ENCODE measurements at places on chromosomes 1 and 21.

GRCh38 chr1:86704972-86705664 lies 742 bp downstream of the SH3GLB1 start:
- peak; percentile 64 for DNase-seq

DNA sequence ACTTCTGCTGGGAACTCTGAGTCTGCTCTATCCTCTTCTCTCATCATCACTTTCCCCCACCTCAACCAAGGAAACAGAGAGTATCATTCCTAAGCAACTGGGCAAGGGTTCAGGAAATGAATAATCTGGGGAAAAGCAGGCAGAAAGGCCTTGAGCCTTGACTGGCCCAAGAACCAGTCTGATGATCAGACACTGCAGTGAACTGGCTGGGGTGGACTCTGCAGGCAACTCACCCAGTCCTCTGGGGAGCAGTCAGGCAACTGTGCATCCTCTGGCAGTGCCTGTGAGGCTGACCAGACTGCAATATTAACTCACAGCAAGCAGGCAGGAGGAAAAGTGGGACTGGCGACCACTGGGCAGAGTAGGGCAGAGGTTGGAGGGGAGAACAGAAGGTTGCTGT lies 991 bp downstream of the ANKRD35 start:
- no peak for DNase-seq

- no peak for DNase-seq
These were observed 10.4 kb downstream of the LAMB3 start for GRCh38 chr1:209641832-209642172.

DNA sequence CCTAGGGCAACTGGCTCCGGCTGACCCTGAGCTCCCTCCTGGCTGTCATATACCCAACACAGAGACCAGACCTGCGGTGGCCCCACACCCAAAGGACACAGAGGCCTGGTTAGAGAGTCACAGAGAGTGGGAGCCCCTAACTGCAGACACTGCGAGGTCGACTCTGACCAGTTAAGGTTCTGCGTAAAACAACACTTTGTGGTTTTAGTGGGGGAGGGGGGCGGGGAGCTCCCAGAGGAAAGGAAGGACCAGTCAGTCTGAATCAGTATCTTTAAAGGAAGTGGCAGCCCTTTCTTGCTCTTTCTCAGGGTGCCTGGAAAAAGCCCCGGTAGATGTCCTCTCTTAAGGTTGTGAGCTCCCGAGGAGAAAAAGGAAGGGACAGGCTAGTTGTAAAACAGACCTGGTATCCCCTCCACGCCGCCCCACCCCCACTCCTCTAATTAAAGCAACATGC lies 2.4 kb downstream of the SSBP3 start:
- peak; percentile 59 for DNase-seq

- DNase-seq, result no peak
These were observed 254.9 kb upstream of the NRIP1 start for GRCh38 chr21:15319727-15320126.

- DNase-seq, result no peak
These were observed 6.3 kb downstream of the NGF start for GRCh38 chr1:115331558-115332331.

DNA sequence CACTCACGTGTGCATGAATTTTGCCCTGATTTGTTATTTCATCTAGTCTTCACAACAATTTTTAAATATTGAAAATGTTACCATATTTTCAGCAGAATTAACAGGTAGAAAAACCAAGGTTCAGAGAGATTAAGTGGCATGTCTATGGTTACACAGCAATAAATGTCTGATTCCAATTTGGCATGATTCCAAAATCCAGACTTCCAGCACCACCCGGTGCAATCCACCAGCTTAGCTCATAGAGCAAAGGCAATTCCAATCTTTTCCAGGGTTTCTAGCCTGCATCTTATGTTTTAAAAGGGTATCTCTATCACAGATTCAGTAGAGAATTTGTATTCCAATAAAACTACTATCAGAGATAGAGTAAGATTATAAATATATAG lies 161.8 kb downstream of the TPR start:
- DNase-seq, result no peak

- DNase-seq, result no peak
These were observed 737.9 kb upstream of the TMPRSS15 start for GRCh38 chr21:19141511-19141910.

GRCh38 chr21:34544032-34544496 lies 32.1 kb upstream of the KCNE1 start:
- peak; percentile 60 for DNase-seq

- DNase-seq, result no peak
These were observed 35.3 kb upstream of the NGF start for GRCh38 chr1:115373305-115373704.

DNA sequence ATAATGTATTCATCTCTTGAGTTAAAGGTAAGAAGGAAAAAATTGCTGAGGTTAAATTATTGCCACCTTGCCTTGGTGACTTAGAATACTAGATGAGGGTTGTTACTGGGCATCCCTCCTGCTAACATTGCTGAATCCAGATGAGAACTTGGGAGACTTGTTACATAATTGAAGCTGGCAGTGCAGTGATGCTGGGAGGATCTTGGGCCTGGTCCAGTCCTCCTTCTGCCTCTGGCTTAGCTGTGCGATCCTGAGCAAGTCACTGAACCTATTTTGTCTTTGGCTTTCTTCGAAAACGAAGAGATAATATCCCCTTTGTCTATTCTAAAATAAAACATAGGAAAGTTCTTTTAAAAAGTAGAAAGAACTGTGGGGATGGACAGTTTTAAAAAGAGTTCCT lies 244.9 kb upstream of the NRIP1 start:
- no peak for DNase-seq

DNA sequence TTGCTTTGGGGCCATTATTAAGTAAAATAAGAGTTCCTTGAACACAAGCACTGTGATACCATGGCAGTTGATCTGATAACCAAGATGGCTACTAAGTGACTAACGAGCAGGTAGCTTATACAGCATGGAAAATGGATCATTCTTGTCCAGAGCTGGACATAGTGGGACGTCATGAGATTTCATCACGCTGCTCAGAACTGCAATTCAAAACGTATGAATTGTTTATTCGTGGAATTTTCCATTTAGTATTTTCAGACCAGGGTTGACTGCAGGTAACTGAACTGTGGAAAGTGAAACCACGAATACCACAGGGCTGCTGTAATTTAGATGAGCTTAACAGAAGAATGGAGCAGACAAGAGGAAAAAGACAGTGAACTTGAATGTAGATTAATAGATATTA lies 38.9 kb downstream of the CCDC18 start:
- no peak for DNase-seq

DNA sequence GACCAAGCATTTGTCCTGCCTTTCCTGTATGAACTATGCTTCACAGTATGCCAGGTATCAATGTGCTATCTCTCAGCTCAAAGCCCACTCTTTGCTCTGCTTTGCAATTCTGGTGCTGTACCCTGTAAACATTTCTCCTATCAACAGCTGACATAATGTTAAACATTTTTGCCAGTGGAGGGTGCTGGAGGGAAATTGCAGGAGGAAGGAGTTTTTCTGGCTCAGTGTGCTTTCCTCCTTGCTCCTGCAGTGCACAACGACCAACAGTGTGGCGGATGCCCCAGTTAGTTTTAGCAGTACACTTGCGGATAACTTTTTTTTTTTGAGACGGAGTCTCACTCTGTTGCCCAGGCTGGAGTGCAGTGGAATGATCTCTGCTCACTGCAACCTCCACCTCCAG lies 67.1 kb upstream of the PTGFRN start:
- no peak for DNase-seq

- no peak for DNase-seq
These were observed 6.8 kb upstream of the IFNGR2 start for GRCh38 chr21:33396436-33396835.

- no peak for DNase-seq
These were observed 463.1 kb downstream of the USP25 start for GRCh38 chr21:16192902-16193301.

DNA sequence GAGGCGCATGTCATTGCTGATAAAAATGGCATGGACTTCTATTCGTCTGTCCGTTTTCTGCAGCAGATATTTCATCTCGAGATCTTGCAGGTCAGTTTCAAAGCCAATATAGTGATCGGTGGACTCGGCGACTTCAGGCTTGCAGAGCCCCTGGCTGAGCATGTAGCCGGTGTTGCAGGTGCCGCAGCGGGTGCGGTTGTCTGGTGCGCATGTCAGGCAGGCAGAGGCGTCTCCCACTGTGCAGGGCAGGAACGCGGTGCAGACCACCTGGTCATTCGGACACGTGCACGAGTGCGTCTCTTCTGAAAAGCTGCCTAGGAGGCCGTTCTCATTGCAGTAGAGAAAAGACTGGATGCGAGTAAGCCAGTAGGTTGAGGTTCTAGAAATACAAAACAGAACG lies 378.9 kb downstream of the BRINP3 start:
- DNase-seq, result no peak

DNA sequence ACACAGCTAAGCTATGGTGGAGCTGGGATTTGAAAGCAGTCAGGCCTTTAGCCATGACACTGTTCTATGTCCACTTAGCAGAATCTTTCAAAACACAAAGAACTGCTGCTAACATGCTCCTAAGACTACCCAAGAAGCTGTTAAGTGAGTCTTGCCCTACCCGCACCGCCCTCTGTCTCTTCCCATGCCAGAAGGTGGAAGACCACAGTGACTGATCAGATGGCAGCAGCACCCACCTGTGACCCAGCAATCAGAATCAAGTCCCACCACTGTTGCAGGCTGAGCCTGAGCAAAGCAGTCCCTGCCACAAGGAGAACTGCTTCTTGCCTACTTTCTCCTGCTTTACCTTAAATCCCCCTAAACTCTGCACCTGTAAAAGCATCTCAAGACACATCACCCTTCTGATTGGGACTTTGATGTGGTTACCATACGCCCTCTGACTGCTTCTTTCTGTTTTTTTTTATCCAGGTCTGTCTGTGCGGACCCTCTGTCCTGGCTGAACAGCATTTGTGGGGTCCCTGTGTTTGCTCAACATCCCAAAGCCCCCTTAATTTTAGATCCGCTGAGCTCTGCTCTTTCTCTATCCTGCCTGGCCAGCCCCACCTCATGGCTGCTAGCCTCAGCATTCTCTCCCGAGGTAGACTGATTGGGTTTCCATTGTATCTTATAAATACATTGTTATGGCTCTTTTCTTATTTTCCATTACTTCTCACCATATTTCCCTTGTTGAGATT lies 16.0 kb downstream of the IRF2BP2 start:
- DNase-seq, result no peak

- no peak for DNase-seq
These were observed 13.6 kb downstream of the STYXL2 start for GRCh38 chr1:167107456-167107855.

DNA sequence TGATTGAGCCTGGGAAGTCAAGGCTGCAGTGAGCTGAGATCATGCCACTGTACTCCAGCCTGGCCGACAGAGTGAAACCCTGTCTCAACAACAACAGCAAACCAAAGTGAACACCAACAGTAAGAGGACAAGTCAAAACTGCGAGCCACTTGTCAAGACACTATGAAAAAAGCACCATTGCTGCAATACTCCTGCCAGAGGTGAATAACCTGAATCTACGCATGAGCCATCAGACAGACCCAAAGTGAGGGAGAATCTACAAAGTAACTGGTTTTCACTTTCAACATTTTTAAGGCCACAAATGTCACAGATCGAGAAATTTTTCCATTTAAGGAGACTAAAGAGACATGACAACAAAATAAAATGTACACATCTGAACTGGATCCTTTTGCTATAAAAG lies 21.9 kb downstream of the SYNJ1 start:
- no peak for DNase-seq

- DNase-seq, result peak; percentile 37
These were observed 41.8 kb upstream of the CAMTA1 start for GRCh38 chr1:6743189-6744101.

- no peak for DNase-seq
These were observed 305 bp upstream of the RPS6KC1 start for GRCh38 chr1:213050745-213051126.

GRCh38 chr21:42793774-42794173 lies 85.6 kb downstream of the WDR4 start:
- DNase-seq, result no peak

- DNase-seq, result no peak
These were observed 62.5 kb downstream of the UBIAD1 start for GRCh38 chr1:11335417-11336056.

DNA sequence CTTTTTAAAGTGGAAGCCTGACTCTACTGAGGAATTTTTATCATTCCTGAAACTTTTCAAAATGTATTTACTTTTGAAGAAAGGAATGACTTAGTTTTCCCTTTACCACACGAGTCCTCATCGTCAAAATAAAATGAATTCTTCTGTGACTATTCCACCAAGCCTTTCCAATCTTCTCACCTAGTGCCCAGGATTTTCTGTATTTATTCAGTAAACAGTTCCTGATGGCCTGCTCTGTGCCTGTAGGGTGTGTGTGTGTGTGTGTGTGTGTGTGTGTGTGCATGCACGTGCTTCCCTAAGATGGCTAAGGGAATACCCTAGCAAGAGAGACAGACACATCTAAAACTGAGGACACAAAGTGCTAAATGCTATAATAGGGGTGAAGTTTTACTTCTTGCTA lies 395.0 kb upstream of the USP24 start:
- no peak for DNase-seq

- DNase-seq, result no peak
These were observed 125.5 kb upstream of the PLXNA2 start for GRCh38 chr1:208369658-208370057.

DNA sequence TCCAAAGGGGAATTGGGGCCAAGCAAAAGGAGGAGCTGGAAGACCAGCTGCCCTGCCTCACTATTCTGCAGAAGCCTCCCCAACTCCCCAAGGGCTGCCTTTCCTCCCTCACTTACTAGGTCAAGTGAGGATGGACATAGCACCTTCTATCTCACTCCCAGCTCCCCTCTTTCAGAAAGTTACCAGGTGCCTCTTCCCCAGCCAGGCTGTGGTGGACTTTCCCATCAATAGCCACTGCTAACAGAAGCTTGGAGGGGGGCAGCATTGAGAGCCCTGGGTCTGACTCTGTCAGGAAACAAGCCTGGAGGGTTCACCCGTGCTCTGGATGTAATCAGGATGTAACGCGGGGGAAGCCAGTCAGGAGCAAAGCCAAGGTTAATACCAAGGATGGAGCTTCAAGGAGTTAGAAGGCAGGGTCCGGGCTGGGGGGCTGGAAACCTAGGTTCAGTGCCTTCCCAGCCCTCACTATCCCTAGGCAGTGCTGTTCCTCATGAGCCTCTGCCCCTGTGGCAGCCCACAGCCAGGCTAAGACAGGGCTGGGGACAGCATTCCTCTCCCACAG lies 127.8 kb upstream of the NGF start:
- DNase-seq, result no peak
